ENCODE measurements at places on chromosomes 6 and 20. TPM values are rescaled to one million over a fixed set of nuclear protein-coding genes. Genes with fewer than 3 reads are reported as not detected.

GRCh38 chr6:122491919-122492555, 20.4 kb upstream of the SERINC1 start:
- peak; percentile 74 for DNase-seq

The KCNK16 gene
- not detected for total RNA-seq

DNA sequence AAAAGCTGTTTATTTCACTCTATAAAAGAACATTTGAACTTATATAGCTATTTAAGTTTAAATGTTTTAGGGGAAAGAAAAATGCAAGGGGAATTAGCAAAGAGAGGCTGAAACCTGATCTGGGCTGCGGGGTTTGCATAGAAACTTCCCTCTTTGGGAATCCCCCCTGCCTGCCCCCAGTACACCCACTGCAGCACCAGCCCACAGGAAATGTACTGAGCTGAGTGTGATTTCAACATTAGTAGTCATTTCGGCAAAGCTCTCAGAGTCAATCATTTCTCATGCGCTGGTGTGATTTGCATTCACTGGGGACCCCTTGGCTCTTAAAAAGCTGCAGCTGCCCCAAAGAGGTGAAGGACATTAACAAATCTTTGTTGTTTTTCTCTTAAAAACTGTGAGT, 859.4 kb downstream of the MAFB start:
- DNase-seq: no peak

GRCh38 chr6:70196531-70196930, 106.4 kb downstream of the COL9A1 start:
- no peak for DNase-seq

DNA sequence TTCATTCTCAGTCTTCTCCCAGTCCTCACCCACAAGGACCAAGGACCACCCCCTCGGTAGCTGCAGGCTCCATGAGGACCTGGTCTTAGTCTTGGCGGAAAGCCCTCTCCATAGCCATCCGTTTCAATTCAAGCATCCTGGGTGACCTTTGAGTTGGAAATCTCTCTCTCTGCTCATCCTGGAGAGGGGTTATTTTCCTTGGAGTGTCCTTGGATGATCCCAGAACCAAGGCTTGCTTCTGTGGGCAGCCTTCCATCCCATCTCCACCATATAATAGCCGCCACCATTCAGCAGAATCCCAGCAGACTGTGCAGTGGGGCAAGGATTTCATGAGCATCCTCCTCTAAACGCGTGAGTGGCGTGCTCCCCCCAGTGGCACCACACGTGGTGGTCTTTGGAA, at the start of gene BPIFA2:
Gene BPIFA2, plus strand, starts transcription at position 301 of the 400 bp plus-strand sequence. CDS start 987 bp downstream, outside the sequence.
- DNase-seq: no peak

- DNase-seq: no peak
Observed at GRCh38 chr6:56814308-56814707, 140.6 kb upstream of the BEND6 start.

The GABRR2 gene
- total RNA-seq: 0.73 TPM

DNA sequence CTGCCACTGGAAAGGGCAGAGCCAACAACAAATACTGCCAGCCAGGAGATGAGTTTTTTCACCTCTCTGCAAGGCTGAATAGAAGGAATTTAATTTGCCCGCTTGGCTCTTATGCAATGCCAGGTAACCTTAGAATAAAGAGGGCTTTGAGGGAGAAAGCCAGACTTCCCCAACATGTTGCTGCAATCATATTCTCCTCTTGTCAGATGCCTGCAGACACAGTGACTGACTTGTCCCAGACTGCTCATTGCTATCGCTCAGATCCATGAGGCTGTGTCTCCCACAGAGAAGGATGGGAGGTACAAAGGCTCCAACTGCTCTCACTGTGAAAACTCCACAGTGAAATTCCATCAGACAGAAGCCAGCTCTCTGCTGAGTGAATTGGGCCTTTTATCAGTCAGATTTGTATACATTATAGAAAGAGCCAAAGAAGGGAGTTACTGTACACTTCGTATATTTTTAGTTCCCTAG, 517.0 kb upstream of the ID4 start:
- DNase-seq: no peak

- no peak for DNase-seq
Observed at GRCh38 chr6:42275376-42276033, 57.8 kb upstream of the MRPS10 start.

DNA sequence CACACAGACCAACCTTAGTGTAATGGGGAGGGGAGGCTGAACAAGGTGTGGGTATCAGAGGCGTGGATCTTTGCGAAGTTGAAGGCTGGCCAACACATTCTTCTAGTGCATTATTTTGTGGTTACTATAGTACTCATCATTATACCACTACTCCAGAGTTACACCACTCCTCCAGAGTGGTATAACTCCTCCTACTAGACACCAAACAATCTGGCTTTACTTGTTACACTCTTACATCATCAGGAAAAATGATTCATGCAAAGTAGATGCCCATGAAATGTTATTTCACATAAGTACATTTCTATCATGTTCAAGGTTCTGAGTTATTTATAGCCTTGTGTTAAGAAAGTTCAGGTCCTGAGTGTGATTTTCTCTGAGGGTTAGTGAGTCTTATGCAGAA, 443.1 kb upstream of the OPRM1 start:
- DNase-seq: no peak

Data from ureter (tissue), 1 donor.